ENCODE measurements at places on chromosomes 13 and 19.

DNA sequence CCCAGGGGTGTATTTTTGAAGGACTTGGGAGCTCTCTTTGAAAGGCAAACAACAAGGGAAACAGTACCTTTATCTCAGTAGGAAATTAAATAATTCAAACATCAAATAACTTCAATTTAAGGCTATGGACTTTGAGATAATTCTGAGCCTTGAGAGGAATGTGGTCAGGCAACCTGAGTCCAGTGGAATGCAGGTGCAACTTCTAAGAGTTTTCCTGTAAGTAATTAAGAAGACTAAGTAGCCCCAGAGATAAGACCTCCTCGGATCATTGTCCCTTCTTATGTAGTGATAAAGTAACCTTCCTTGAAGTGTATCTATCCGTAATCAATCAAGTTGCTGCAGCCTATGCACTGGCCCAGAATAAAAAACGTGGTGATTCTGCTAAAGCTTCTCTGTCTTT is 29.2 kb downstream of the ZNF701 start:
- no peak for DNase-seq

DNA sequence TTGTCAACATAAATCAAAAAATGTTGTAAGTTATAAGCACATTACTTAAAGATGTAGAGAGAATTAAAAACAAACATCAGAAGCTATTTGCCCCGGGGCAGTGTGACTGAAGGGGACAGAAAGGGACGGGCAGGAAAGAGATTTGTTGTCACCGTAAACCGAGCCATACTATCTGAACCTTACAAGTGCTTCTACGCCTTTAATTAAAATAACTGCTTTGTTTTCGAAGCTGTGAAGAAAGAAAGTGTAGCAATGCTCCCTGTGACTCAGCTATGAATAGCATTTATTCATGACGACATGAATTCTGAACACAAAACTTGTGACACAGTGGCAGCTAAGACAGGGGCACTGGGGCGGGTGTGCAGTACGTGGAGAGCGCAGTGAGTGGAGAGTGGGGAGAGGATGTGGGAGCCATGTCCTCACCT is 30.0 kb downstream of the ZNF787 start:
- no peak for DNase-seq

DNA sequence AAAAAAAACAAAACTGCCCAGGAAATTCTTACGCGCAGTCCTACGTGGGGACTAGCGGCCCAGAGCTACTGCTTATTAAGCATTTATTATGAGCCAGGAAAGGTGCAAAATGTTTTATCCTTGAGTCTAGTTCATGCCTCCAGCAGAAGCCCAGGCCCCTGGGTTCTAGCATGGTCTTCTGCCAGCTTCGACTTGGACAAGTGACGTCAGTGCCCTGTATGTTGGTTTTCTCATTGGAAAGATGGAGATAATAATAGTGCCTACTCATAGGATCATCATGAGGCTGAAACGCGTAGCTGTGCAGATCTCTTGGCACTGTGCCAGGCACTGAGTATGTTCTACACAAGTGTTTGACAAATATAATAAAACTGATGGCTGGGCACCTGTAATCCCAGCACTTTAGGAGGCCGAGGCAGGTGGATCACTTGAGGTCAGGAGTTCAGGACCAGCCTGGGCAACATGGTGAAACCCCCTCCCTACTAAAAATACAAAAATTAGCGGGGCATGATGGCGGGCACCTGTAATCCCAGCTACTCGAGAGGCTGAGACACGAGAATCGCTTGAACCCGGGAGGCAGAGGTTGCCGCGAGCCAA is 12.4 kb upstream of the SULT2B1 start:
- no peak for DNase-seq

DNA sequence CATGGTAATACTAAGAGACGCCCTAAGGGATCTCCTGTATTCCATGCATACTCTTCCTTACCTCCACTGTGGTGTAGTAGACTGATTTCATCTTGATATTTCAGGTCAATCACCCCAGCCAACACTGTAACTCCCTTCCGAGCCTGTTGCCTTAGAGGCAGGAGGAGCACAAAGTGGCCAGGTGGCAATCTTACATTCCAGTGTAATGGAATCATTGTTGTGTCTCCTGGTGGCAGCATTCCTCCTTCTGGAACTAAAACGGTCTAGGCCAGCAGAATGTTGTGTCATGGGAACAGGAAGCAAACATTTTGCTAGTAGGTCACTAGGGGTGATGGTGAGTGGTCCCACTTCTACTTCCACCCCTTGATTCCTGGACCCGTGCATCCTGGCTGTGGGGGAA is 405.7 kb upstream of the SLC10A2 start:
- DNase-seq, result no peak

DNA sequence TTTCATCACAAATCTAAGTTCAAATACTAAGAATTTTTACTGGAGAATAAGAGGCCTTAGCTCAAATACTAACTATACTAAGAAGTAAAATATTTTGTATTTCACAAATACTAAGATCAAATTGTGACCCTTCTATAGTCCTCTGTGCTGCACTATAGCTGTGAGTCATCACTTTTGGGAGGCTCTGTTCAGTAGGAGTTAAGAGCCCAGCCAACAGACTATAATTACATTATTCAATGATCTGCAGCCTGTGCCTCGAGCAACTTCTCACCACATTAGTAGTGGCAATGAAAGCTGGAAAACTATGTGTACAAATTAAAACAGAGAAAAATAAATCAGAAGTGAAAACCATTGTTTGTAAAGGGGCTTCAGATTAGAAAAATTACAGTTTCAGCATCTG is 147.3 kb upstream of the GPC6 start:
- no peak for DNase-seq

GRCh38 chr19:5936292-5936592 is 22.2 kb downstream of the CAPS start:
- DNase-seq, result no peak

DNA sequence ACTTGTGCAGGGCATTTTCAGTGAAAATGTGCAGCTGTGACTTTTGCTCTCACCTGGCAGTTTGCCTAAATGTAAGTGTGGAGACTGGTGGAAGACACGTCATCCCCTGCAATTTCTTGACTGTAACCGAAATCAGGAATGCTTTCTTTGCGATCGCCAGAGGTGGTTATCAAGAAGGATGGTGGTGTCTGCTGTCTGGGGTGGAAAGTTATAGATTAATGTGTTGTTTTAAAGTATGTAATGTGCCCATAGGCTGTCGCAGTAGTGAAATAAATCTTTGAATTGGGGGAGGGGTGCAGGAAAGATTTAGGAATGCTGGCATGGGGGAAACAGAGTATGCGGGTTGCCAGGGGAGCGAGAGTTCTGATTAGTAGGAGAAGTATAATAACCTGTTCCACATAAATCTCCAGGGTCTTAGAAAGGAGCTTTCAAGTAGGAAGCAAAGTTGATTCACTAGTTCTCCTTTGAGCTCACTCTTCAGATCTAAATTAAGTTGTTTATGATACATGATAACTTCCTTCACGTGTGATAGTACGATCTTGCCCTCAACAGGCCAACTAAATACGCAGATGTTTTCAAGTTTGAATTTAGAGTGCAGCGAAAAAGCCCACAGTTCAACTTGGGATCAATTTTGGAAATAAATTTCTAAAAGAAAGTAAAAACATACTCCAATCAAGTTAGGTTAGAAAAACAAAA is 1520.0 kb upstream of the SLC10A2 start:
- DNase-seq, result no peak

DNA sequence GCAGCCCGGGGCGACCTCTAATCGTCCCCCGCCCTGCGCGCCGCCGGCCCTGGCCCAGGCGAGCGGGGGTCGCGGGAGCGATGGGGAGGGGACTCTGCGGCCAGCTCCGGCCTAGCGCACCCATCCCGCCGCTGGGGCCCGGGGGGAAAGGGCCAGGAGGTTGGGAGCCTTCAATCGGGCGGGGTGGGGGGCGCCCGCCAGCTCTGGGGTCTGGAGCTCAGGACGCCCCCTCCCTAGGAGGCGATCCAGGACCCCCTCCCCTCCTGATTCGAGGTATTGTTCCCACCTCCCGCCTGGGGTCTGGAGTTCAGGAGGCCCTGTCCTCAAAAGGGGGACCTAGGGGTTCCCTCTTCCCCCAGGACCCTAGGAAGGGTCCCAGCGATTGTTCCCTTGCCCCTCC is 430 bp downstream of the ZNF358 start:
- DNase-seq, result no peak

GRCh38 chr13:46541210-46541609 is 11.8 kb upstream of the LRCH1 start:
- DNase-seq, result no peak

DNA sequence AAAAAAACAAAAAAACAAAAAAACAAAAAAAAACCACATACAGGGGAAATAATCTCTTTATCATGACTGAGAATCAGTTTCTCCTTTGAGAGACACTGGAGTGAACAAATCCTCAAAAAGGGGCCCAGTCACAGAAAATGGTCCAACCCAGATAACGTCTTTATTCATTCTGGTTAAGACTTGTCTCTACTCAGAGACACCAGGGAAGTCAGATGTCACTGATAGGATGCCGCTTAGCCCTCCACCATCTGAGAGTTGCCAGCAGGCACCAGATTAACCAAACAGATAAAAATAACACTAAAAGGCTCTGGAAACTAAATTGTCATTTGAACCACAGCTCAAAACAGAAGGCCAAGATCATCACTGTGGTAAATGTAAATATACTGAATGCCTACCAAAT is 1163.4 kb upstream of the ATXN8OS start:
- DNase-seq, result no peak

GRCh38 chr19:12606796-12607195 is 3.8 kb downstream of the ZNF490 start:
- DNase-seq, result no peak

DNA sequence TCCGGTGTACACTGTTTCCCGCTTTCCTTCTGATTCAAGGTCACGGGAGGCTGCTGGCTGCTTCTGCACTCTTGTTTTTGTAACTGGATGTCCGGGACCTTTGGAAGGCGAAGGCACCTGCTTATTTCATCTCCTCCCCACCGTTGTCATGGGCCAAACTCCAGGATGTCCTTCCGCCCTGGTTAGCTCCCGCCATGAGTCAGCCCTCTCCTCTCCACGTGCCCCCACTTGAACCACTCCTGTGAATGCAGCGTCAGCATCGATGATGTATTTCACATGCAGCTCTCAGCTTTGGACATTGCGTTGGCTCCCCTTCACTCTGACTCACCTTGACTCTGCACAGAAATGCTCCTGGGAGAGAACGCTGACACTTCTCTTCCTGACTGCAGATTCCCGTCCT is 5.5 kb upstream of the GALP start:
- no peak for DNase-seq

GRCh38 chr19:41344162-41344561 is 9.6 kb downstream of the TGFB1 start:
- DNase-seq, result no peak

GRCh38 chr13:41568143-41568971 is 111.0 kb downstream of the RGCC start:
- DNase-seq, result no peak

Data from activated CD4-positive, alpha-beta T cell treated with anti-CD3 and anti-CD28 coated beads for 1 hour (primary cell).